ENCODE measurements at places on chromosomes 2 and 18.

DNA sequence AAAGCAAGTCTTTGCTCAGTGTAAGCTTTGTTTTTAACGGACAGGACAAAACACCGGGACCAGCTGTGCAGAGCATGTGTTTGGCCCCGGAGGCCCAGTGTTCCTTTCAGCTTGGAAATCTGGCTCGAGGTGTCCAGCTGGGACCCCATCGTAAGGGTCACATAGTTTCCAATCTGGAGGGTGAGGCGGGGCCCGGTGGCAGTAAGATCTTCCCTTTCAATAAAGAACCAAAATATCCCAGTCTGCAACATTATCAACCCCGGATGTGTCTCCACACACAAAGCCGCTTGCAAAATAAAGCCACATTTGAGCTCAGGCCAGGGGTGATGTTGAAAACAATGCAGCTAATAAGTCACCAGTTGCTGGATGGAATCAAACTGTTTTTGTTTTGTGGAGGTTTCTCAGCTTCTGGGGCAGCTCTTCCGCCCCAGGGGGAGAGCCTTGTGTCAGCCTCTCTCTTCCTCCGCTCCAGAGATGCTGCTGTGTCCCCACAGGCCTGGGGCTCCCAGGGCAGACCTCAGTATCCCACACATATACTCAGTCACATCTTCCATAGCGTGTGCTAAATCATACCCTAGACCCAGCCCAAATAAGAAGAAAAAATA, 138.6 kb upstream of the GLI2 start:
- H3K27me3 ChIP-seq, result no peaks in the 10 kb centered on the region
- H3K4me1 ChIP-seq, result no peaks in the 10 kb centered on the region
- H3K27ac ChIP-seq, result no peak overlapping the region

GRCh38 chr2:46589356-46589755, 110.0 kb downstream of the TMEM247 start:
- H3K27me3 ChIP-seq, result no peaks in the 10 kb centered on the region
- no peaks in the 10 kb centered on the region for H3K4me1 ChIP-seq
- H3K27ac ChIP-seq, result peak overlapping the region; percentile 59
- no peak overlapping the region for H3K4me3 ChIP-seq

- no peak for DNase-seq
- H3K36me3 ChIP-seq, result no peaks in the 10 kb centered on the region
- H3K27ac ChIP-seq, result no peak overlapping the region
- no peaks in the 10 kb centered on the region for H3K27me3 ChIP-seq
- H3K4me3 ChIP-seq, result no peak overlapping the region
- H3K4me1 ChIP-seq, result no peaks in the 10 kb centered on the region
Observed at GRCh38 chr2:170533156-170533555, 182.0 kb upstream of the SP5 start.

DNA sequence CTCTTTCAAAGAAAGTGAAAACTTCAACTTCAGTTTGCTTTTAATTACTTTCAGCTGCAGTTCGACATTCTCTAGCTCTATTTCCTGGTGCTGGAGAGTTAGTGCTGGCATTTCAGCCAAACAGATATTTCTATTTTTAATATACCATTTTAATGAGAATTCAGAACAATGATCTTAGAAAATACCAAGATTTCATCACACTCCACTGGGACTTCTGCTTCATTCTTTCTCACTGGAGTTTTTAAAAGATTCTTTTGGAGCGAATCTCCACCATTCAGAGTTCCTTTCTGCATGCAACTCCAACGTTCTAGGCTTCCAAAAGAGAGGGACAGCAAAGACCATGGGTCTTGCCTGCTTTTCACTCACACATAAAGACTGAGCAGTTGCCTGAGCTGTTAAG, 94.2 kb downstream of the CABLES1 start:
- peaks cover 48% of the 10 kb centered on the region for H3K4me1 ChIP-seq
- H3K4me3 ChIP-seq, result no peak overlapping the region
- no peak overlapping the region for H3K27ac ChIP-seq
- DNase-seq, result no peak
- no peaks in the 10 kb centered on the region for H3K27me3 ChIP-seq
- no peaks in the 10 kb centered on the region for H3K36me3 ChIP-seq

DNA sequence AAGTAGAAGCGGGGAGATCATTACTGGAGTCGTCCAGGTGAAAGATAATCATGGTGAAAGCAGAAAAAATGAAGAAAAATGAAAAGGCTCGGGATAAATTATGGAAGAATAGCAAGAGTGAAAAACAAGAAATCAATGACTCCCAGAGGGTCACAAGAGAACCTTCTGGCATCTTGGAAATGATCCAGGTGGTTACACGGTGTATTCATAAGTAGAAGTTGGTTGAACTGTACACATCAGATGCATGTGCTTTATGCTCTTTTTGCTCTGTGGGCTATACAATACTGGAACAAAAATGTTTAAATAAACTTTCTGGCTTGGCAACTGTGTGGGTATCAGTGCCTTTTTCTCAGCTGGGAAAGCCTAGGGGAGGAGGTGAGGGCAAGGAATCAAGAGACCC, 348.9 kb downstream of the RND3 start:
- H3K36me3 ChIP-seq, result no peaks in the 10 kb centered on the region
- no peaks in the 10 kb centered on the region for H3K4me1 ChIP-seq
- DNase-seq, result no peak
- no peak overlapping the region for H3K27ac ChIP-seq
- no peak overlapping the region for H3K4me3 ChIP-seq

GRCh38 chr2:14661163-14661562, 28.6 kb downstream of the LRATD1 start:
- H3K27me3 ChIP-seq, result no peaks in the 10 kb centered on the region
- no peak overlapping the region for H3K4me3 ChIP-seq
- no peaks in the 10 kb centered on the region for H3K4me1 ChIP-seq
- DNase-seq, result no peak

All from B cell (primary cell).